Fibroblast of upper back skin (primary cell): ENCODE measurements at places on chromosomes 13 and 19.
A peak's percentile ranks its signal among the peaks of the same experiment; 100 is the strongest.

GRCh38 chr19:3322199-3322978, 44.0 kb upstream of the NFIC start:
- DNase-seq: no peak

- no peak for DNase-seq
Observed at GRCh38 chr19:40312533-40312932, 27.4 kb upstream of the AKT2 start.

GRCh38 chr19:14611051-14611450, 28.2 kb downstream of the CLEC17A start:
- DNase-seq: no peak

DNA sequence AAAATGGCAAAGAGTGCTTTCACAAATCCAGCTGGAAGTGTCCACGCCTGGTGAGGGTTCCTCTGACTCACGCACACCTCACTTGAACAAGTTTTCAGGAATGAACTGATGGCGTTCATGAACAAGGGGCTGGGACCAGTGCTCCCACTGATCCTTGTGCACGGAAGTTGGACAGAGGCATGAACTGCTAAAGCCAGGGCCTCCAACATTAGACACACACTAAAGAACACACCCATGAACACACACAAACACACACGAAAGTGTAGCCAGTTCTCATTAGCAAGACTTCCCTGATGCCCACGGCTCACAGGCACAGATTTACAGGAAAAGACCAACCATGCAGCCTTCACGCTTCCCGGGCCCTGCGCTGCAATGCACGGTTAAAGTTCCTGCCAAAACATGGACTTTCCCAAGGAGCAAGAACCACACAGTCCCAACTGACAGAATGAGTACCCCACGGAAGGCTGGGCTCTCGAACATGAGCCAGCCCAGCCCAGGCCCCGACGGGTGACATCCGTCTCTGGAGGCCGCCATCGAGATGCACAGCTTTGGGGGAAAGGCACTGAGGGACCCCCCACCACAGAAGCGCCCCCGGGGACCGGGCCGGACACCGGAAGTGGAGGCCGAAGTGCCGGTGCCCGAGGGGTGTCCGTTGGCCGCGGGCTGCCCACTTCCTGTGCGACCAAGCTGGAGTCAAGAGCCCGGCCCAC, 808 bp downstream of the DNMT1 start:
- DNase-seq: peak; percentile 42

GRCh38 chr13:69793783-69794453, 313.7 kb upstream of the ATXN8OS start:
- DNase-seq: no peak

DNA sequence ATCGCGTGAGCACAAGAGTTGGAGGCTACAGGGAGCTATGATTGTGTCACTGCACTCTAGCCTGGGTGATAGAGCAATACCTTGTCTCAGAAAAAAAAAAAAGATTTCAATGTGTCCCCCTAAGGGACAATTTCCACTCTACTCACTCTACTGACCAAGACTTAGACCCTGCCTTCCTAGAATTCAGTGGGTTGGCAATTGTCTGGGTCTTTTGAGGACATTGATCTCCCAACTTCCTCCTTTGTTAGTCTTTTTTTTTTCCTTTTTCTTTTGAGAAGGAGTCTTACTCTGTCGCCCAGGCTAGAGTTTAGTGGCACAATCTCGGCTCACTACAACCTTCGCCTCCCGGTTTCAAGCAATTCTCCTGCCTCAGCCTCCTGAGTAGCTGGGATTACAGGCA, 2.2 kb downstream of the SPTBN4 start:
- DNase-seq: no peak

DNA sequence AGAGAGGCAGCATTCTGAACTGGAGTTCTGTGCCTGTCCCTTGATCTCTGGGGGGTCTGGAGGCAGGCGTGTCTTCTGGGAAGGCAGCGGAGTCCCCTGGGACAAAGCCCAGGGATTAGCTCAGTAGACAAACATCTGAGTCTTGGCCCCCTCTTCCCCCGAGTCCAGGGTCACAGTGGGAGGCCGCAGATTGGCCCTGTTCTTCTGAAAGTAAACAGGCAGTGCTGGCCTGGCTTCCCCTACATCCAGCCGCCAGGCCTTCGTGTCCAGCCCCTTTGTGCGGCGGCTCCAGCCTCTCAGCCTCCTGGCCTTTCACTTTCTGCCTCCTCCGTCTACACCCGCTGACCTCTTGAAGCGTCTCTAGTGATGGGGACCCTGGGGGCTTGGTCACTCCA, 989 bp downstream of the NFILZ start:
- peak; percentile 56 for DNase-seq

DNA sequence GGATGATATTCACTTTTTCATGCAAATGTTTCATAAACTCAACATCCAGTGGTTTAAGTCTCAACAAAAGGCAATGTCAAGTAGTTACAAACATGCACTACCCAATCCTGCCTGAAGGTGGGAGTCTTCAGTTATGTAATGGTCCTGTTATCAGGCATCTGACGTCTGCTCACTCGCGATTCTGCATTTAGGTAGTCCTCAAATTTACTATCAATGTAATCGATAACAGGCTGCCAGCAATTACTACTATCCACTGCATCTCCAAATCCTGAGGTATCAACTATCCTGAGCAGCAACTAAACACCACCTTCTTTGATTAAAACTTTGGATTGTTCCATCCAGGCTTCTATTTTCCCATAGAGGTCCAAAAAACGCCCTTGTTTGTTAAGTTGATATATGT, 51.2 kb downstream of the NLRP12 start:
- DNase-seq: peak; percentile 36
